CD8-positive, alpha-beta T cell (primary cell): ENCODE measurements at places on chromosomes 11 and 22.

DNA sequence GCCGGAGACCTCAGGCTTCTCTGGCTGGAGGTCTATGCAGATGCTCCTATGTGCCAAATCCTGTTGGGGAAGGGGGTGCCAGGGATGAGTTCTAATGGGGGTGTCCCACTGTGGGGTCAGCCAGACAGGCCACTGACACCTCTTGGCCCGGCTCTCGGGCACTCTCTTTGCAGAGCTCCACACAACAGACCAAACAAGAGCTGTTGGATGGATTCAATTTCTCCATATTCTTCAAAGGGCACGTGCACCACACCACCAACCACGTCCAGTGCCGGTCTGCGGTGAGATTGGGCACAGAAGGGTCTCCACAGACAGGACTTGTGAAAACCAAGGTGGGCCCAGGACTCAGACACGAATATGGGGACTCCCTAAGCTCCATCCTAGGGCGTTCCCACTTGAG is 2.2 kb upstream of the RGL4 start:
- no peak for DNase-seq

DNA sequence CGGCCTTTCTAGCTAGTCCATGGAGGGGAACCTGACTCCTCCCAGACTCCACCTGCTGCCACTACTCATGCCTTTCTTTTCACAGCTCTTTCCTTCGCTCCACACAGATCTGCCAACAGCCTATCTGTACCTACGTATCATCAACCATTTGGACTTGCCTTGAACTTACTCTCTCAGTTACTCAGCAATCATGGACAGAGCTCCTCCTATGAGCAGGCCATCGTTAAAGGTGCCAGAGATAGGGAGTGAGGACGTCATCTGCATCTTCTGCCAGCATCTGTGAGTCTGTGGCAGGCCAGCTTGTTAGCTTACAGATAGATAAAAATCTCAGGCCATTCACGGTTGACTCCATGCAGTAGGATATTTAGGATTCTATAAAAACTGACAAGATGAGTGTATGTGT is 162.9 kb upstream of the ZBED5 start:
- DNase-seq, result no peak

GRCh38 chr11:18299721-18300120 is 22.2 kb downstream of the HPS5 start:
- no peak for DNase-seq

DNA sequence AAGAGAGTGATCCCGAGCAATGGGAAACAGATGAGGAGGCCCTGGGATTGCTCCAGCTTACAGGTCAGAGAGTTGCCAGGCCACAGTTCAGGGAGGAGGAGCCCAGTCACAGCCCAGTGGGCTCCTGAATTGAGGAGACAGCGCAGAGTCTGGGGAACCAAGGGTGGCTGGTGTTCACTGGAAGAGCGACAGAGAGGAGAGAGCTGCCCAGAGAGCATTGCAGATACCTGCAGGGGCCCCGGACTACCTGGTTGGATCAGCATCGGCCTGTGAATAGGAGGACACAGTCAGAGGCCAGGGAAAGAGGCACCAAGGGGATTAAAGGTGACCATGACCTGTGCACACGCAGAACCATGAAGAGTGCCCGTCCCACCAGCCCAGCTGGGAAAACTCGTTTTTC is 648.6 kb downstream of the TBC1D22A start:
- DNase-seq, result no peak

GRCh38 chr11:126939552-126939951 is 61.0 kb downstream of the KIRREL3 start:
- no peak for DNase-seq

- no peak for DNase-seq
Measured at GRCh38 chr11:22069844-22070243, 123.0 kb upstream of the ANO5 start.

- no peak for DNase-seq
Measured at GRCh38 chr22:50081426-50082196, 3.6 kb downstream of the MLC1 start.
